Kidney capillary endothelial cell (primary cell): ENCODE measurements at places on chromosomes 6 and 20.
A peak's percentile ranks its signal among the peaks of the same experiment; 100 is the strongest.

GRCh38 chr20:48189181-48189580, 403.9 kb upstream of the SULF2 start:
- peak; percentile 9 for DNase-seq

GRCh38 chr6:49415358-49415757, 47.7 kb downstream of the MMUT start:
- DNase-seq, result no peak

DNA sequence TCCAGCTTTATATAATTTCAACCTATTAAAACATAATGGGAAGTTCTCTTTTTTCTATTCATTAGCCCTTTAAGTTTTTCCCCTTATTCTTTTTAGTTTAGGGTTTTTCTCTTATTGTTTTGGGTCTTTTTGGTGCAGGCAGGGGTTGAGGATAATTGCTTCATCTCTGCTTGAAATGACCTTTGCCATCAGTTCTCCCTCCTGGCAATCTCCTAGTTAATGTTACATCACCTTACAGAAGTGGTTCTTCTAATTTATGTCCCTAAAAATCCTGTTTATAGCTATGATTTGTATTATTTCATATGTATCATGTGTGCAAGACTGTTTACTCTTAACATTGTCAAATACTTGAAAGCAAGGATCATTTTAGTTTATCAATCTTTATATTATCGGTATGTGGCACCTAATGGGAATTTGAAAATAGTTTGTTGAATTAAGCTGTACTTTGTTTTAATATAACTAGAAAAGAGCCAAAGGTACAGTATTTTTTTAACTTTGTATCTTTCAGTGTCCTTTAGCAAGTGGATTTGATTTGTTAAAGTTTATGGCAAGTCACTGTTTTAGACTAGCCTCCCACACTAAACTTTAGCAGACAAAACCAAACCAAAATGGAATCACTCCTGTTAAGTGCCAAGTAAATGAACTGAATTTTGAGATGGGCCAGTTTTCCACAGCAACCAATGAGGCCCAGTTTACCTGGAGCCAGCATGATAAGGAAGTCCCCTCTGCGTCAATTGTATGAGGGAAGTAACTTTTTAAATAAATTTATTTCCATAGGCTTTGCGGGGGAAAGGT, 26.6 kb upstream of the RUNX2 start:
- no peak for DNase-seq

GRCh38 chr6:25788305-25788922, 33.9 kb downstream of the SLC17A4 start:
- DNase-seq, result peak; percentile 47
